ENCODE measurements at places on chromosomes 5 and 9.

- DNase-seq = no peak
These were observed 144.8 kb downstream of the BRINP1 start for GRCh38 chr9:119224431-119224830.

- peak; percentile 74 for DNase-seq
These were observed 31.1 kb upstream of the ADAMTSL1 start for GRCh38 chr9:18442629-18443491.

DNA sequence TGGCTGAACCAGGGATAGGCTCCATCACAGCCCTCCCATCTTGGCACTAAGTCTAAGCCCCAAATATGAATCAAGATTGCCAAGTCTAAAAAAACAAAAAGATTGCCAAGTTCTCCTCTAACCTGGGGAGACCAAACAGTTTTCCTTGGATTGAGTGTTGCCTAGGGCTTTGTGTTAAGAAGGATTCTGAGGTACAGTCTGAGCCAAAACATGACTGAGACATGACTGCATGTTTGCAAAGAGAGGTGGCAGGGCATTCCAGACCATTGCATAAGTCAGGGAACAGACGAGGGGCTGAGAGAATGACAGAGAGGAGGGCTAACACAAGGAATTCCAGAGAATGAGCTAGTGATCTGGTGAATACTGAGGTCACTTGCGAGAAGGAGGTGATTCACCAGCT lies 11.4 kb downstream of the LAMC3 start:
- DNase-seq = no peak

DNA sequence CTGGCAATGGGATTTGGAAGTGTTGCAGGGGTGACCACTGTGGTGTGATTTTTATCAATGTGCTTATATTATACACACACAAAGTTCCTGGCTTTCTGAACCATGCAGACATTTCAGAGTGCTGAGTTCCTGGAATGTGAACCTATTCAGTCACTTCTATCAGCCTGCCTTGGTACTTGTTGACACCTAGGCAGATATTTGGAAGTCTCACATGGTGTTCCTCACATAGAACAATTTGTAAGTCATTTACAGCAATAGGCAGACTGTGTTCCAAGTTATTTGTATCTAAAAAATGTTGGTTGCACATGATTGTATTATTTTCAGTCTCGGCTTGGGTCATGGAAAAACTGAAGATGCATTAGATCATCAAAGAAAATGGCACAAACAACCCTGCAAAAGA lies 182.2 kb downstream of the SREK1 start:
- no peak for DNase-seq

DNA sequence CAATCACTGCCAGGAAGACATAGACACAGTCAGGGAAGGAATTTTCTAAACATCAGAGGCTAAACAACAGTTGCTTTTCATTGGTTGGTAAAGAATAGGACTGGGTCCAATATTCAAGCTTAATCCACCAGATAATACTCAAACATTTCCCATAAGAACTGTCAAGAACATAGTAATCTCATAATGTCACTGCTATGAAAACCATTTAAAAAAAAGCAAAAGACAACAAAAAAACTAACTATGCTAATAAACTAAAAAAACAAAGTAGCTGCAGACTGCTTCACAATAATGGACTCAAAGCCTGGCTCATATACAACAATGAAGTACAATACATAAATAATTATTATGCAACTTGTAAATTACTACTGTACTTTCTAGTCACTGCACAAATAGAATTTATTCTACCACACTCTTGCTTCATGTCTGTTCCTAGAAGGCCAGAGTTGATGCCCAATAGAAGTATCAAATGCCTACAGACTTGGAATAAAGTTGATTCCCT lies 148.7 kb downstream of the MLLT3 start:
- DNase-seq = no peak

DNA sequence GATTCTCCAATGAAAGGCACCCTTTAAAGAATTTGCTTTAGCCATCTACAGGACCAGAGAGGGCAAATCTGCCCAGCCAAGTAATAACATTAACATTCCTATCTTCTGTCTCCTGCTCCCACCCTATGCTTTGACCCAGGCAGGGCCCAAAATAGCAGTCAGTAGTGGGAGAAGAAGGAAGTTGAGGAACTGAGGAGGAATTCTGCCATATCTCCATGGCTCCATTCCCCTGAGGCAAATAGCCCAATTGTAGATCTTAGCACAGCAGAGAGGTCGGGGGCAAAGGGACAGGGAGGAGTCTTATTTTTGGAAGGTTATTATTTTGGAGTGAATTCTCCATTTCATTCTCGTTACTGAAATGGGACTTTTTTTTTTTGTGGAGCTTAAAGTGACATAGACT lies 111.1 kb upstream of the IFNK start:
- no peak for DNase-seq

GRCh38 chr9:78289474-78289873 lies 7.5 kb upstream of the PSAT1 start:
- no peak for DNase-seq

- DNase-seq = no peak
These were observed 14.6 kb downstream of the DAPK1 start for GRCh38 chr9:87512311-87512710.

- no peak for DNase-seq
These were observed 968 bp downstream of the TAF11L11 start for GRCh38 chr5:17604951-17605350.

GRCh38 chr5:72908664-72909063 lies 47.2 kb upstream of the FCHO2 start:
- DNase-seq = no peak

- DNase-seq = no peak
These were observed 85.1 kb upstream of the TLX3 start for GRCh38 chr5:171223927-171224326.

GRCh38 chr9:108339251-108339650 lies 516.5 kb downstream of the ACTL7B start:
- DNase-seq = no peak

DNA sequence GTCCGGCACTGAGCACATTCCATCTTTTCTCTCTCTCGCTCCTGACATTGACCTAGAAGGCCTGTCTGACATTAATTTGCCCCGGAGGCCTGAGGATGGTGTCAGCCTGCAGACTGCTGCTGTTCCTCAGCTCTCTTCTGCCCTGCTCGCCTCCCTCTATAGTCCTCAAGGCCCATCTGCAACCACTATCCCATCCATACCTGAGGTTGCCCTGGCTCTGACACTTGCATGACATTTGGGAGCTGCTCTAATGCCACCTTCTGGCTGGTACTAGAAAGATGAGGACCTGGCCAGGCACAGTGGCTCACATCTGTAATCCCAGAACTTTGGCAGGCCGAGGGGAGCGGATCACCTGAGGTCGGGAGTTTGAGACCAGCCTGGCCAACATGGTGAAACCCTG lies 38.6 kb upstream of the GGTA1 start:
- no peak for DNase-seq

- DNase-seq = no peak
These were observed 166.8 kb upstream of the IER5L start for GRCh38 chr9:129344641-129345495.

DNA sequence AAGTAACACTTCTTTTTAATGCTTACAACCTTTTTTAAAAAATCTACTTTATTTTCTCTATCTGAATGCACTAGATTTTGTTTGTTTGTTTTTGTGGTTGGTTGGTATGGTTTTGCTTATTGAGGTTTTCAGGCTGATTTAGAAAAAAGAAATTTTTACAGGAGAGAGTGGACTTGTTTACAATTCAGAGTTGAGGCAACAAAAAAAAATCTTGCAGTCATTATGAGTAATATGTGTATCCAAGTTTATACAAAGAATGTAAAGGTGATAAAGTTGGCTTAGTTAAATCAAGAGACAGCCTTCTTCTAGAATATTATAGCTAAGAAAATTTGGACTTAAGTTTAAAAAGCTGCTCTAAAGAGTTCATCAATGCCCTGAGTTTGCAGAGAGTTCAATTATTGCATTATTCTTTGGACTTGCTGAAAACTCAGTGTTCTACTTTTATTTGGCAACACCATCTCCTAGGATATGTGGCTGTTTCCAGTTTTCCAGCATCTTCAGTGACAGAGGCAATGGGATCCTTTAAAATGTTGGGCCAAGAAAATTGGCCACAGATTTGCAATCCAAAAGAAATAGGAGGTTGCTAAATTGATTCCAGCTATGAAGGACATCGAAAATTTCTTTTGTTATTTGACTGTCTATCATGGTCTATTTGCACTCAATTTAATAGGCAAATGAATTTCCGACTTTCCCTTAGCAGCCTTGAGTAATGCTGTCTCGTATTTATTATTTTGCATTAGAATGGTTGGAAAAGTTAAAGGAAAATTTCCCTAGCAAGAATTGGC lies 10.7 kb downstream of the STK32A start:
- DNase-seq = no peak

GRCh38 chr5:172414531-172415361 lies 39.6 kb downstream of the SH3PXD2B start:
- no peak for DNase-seq

DNA sequence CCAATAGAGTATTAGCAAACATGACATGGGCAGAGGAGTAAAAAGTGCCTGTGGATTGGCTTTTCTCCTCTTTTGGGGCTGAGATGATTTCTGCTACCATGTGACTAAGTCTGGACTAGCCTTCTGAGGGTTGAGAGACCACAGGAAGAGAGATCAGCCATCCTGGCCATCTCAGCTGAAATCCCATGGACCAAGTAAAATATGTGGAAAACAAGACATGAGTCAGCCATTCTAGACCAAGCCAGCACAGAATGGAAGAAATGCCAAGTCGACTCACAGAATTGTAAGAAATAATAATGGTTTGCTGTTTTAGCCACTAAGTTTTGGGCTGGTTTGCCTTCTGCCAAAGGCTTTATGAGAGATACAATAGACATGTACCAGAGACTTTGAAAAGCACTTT lies 377.8 kb downstream of the CHSY3 start:
- no peak for DNase-seq

DNA sequence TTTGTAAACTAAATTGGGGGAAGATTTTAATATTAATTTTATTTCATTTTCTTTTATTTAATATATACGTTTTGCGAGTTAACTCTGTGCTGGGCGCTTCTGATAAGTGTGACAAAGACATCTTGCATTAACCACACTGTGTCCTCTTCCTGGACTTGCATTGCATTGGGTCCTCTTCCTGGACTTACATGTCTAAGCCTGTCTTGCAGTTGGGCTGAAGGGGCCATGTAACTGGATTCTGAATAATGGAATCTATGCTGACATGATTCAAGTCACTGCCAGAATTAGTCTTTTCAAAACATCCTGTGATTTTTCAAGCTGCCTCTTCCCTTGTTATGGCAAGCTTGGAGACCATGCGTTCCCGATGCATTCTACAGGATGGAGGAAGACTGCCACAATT lies 122.6 kb downstream of the TRIM32 start:
- no peak for DNase-seq

- no peak for DNase-seq
These were observed 34.5 kb downstream of the MACIR start for GRCh38 chr5:103293099-103293498.

DNA sequence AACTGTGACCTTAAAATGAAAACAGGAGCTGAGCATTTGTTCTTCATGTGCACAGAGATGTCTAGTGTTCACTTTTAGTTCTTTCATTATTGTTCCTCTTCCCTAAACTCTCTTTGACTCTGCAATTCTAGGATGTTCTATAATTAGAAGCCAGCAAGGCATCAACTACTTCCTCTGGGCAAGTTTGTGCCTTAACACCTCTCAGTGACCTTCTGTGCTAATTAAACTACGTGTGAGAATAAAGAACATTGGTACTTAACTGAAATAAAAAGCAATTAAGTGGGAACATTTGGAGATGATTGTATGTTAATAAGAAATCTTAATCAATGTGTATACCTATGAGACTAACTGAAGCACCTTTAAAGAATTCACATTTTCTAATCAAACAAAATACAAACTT lies 242.8 kb downstream of the RASEF start:
- DNase-seq = no peak

- DNase-seq = no peak
These were observed 1.7 kb downstream of the CCNG1 start for GRCh38 chr5:163439092-163439425.

DNA sequence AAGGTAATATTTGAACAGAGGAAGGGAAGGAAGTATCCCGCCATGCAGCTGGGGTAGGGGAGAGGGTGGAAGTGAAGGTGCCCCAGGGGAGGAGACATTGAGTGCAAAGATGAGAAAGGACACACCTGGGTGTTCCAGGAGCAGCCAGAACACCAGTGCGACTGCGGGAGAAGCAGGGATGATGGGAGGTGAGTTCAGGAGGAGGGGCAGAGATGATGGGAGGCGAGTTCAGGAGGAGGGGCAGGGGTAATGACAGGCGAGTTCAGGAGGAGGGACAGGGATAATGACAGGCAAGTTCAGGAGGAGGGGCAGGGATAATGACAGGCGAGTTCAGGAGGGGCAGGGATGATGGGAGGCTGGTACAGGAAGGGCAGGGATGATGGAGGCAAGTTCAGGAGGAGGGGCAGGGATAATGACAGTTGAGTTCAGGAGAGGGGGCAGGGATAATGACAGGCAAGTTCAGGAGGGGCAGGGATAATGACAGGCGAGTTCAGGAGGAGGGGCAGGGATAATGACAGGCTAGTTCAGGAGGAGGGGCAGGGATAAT lies 17.2 kb upstream of the SPOCK1 start:
- DNase-seq = no peak

GRCh38 chr9:78089111-78089510 lies 57.5 kb upstream of the GNAQ start:
- DNase-seq = no peak

DNA sequence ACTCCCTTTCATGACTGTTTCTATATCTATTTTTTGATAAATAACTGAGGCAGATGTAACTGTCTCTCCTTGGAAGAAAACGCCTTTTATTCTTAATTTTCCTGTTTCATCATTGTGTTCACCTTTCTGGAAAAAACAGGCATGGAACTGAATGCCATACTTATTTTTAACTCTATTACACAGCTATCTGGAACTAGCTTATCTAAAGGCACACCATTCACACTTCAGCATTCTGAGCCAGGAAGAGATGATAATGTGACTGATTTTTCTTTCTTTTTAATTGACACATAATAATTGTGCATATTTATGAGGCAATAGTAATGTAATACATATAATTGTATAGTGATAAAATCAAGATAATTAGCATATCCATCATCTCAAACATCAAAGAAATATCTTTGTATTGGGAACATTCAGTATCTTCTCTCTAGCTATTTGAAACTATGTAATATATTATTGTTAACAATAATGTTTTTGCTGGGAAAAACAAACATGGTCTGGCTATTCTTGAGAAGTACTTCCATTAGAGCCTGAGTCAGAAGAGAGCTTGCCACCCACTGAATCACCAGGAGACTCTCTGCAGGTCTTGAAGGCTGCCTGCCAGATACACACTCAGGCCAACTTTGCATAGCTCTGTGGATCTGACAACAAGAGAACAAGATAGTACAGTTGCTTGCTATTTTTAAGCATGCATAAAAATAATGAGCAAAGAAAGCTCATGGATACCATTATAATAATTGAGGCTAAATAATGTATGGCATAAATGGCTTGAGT lies 501.0 kb upstream of the EDIL3 start:
- DNase-seq = no peak

DNA sequence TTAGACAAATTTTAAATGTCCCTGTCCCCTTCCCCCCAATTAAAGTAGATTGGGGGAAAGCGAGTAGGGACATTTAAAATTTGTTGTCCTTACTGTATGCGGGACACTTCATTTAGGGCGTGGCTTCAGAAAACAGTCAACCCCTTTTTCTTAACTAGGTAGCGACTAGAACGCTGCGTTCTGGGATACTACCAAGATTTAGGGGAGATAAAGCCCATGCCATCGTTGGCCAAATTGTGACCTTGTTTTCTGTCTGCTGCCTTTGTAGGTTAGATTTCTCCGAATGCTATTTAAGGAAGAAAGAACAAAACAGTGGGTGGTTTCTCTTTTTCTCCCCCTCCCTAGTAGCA lies 1.2 kb downstream of the CKS2 start:
- DNase-seq = no peak

GRCh38 chr5:40321514-40321913 lies 358.2 kb upstream of the PTGER4 start:
- no peak for DNase-seq

- DNase-seq = no peak
These were observed 730.0 kb downstream of the MAT2B start for GRCh38 chr5:164235300-164235891.
